ENCODE measurements at places on chromosomes 12 and 14. TPM values are rescaled to one million over a fixed set of nuclear protein-coding genes. Genes with fewer than 3 reads are reported as not detected.

GRCh38 chr12:54649825-54650224, 1.7 kb upstream of the DCD start:
- no peak for DNase-seq

M6PR gene
- 226 TPM for total RNA-seq

- DNase-seq: no peak
These were observed 107.7 kb upstream of the BCAT1 start for GRCh38 chr12:25056486-25057130.

C14orf39 gene
- total RNA-seq: not detected

GRCh38 chr12:67645601-67646000, 2.9 kb upstream of the DYRK2 start:
- no peak for DNase-seq
